ENCODE measurements at places on chromosomes 12 and 14.

DNA sequence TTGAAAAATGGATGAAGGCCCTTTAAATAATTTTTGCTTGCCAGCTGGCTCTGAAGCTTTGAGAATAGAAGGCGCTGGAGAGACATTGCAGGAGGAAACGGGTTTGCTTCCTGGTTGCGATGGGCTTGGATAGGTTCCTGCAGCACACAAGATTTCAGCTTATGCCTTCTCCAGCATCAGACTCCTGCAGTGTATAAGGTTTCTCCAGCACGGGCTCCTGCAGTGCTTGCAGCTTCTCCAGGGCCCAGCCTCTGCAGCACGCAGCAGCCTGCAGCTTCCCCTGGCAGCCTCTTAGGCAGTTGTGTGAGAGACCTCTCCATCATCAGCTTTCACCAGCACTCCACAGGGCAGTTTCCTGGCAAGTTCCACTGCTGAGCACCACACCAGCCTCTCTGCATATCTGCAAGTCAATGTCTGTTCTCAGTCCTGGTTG is 78.7 kb upstream of the ZDHHC17 start:
- no peak for DNase-seq

GRCh38 chr12:114974333-114974732 is 290.4 kb upstream of the TBX3 start:
- no peak for DNase-seq

DNA sequence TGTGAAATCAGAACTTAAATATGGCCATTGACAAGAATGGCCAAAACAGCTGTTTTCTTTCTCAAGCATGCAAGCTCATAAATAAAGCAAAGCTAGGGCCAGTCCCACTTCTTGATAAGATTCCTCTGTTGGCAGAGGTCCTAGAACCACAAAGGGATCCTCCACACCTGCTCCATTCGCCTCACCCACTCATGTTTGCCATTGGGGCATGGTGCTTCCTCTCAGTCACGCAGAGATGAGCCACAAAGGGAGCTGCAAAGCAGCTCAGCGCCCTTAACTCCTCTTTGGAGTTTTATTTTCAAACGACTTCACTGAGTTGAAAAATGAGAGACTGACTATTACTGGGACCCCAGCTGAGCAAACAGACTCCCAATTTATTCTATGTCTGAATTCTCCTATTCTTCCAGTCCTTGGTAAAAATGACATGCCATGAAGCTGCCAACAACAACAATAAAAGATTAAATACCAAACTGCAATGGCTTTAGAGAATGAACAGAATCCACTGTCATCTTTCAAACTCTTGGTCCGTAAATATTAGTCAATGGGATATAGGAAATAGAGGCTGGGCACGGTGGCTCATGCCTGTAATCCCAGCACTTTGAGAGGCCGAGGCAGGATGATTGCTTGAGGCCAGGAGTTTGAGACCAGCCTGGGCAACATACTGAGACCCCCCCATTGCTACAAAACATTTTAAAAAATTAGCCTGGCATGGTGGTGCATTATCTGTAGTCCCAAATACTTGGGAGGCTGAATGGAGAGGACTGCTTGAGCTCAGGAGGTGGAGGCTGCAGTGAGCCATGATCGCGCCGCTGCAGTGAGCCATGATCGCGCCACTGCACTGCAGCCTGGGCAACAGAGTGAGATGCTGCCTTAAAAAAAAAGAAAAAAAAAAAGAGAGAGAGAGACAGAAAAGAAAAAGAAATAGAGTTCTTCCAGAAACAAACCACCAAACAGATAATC is 16.4 kb downstream of the MANSC1 start:
- DNase-seq, result peak; percentile 52

DNA sequence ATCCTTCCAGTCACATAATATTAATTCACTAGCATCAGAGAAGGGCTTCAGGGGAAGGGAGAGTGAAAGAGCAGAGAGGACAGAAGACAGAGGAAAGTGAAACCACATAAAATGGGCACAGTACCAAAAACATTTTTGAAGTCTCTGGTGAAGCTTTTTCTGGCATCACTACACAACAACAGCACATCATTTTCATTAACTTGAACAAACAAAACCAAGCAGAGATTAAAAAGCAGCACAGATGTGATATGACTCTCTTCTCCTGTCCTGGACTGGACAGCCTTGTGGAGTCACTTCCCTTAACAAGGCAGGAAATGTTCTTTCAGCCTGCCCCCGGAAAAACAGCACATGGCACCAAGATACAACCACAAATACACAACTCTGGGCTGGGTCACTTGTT is 112.0 kb downstream of the TSPAN8 start:
- no peak for DNase-seq

DNA sequence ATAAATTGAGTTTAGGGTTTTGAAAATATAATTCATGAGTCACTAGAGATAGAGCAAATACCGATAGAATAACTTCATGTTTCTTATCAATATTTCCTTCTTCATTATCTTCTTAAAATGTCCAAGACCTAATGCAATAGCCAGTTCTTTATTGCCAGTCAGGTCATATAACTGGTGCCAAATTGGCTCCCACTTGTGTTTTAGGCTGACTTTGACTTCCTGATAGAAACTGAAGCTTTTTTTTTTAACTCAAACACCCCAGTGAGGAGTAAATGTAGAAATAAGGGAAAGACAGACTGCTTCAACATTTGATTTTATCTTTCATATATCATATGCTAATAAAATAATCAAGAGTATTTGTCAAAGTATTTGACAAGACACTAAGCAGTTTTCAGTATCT is 80.7 kb downstream of the ARMH4 start:
- no peak for DNase-seq

- no peak for DNase-seq
Observed at GRCh38 chr12:42053456-42053855, 91.2 kb downstream of the GXYLT1 start.

DNA sequence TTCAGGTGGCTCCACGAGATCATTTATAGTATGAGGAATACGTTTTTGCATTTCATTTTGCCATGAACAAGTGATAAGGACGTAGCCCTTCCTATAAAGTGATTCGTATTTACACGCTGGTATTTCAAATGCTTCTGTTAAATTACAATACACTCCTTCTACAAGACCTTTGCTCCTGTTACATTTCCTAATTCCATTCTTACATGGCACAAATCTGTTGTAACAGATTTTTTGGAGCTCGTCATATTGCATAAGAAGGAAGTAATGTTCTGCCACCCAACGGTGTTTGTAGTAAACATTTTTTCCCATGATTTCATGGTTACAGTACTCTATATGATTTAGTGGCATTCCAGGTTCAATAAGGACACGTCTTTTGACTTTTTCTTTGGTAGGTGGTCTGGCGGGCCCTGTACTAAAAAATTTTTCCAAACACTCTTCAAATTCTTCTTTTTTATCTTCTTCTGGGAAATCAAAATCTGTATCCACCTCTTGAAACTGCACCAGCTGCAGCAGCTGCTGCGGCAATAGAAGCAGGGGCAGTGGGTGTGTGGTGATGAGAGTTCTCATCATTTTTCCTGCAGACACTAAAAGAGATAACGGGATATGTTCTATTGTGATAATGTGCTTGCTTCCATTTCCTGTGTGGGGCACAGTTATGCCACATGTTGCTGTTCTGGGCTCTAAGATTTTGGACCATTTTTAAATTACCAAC is 4.2 kb downstream of the RNASE9 start:
- no peak for DNase-seq

DNA sequence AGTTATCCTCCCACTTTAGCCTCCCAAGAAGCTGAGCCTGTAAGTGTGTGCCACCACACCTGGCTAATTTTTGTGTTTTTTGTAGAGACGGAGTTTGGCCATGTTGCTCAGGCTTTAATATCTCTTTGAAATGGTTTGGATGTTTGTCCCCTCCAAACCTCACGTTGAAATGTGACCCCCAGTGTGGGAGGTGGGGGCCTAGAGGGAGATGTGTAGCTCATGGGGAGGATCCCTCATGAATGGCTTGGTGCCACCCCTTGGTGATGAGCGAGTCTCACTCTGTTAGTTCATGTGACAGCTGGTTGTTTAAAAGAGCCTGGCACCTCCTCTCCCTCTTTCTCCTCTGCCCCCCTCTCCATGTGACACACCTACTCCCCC is 23.6 kb upstream of the TTC7B start:
- no peak for DNase-seq

GRCh38 chr12:120474616-120474960 is 5.0 kb upstream of the SRSF9 start:
- DNase-seq, result peak; percentile 79

DNA sequence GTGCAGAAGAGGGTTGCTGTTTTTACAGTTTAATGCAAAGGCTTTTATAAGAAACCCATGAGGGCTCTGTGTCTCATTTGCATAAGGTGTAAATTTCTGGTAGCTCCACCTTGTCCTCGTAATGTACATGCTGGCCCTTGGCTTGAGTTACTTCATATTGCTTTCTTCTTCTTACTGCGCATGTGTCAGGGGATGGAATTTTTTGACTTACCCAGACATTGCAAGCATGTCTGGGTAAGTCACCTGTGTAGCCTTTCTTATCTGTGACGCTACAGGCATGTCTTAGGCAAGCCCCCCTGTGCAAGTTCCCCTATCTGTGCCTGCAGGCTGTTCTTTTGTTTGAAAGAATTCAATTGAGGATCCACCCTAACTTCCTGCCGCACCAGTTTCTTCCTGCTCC is 274.2 kb downstream of the ETNK1 start:
- no peak for DNase-seq

- DNase-seq, result peak; percentile 46
Observed at GRCh38 chr14:32224737-32225377, 21.8 kb upstream of the RNU6-8 start.

DNA sequence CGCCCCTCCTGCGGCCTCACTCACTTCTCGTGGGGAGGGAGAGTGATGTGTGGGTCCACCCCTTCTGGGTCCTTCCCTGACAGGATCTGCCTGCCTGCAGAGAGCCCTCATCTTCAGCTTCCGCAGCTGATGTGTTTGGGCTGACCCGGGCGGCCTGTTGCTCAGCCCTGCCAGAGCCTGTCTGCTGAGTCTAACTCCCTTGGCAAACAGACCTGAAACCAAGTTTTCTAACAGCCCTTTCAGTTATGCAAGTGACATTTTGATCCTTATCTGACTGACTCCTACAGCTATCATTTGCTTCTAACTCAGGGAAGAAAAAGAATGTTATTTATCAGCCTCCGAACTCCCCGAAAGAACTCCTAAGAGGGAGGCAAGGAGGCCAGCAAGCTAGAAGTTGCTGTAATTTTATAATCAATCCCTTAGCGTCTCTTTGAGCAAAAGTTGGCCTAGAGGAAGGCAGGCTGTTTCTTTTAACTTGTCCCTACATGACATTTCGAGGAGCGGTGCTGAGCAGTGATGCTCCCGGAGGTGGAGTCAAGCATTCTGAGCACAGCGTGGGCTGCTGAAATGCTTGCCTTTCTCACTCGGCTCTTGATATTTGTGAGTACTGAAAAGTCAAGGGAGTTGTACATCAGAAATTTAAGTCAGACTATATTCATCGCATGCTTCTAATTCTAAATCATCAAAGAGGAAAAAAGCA is 31.5 kb upstream of the CACNA2D4 start:
- no peak for DNase-seq

DNA sequence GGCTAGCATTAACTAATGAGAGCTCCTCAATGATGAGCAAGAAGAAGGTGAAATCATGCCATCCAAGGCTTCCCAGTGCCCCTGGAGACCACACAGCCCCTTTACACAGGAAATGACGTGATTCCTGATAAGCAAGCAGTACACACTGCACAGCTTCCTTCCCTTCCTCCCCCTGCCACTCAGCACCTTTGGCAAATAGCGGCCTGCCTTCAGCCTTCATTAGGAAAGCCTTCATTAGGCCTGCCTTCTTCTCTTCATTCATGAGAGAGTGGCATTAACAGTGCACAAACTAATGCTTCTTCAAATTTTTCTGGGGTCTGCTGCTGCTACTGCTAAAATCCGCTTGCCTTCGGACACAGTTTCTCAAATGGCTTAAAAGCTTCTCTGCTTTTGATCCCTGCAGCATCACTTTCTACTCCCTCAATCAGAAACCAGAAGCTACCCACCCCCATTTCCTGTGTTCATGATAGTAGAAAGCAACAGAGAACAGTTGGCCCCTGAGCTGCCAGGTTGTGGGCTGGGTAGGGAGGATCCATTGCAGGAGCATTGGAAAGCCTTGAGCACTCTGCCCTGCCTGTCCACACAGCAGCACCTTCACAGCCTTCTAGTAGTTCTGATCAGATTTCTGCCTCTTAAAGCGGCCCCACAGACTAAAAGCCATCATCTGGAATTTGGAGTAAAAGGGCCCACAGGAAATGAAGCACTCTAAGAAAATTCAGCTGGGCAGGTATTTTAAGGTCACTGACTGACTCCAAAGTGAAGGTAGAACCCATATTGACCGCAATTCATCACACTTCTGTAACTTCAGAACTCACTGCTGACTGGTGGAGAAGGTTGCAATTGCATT is 103.8 kb upstream of the ETV6 start:
- DNase-seq, result no peak

GRCh38 chr14:71947947-71948500 is 15.8 kb downstream of the RGS6 start:
- no peak for DNase-seq

GRCh38 chr14:26636561-26636960 is 38.7 kb upstream of the NOVA1 start:
- no peak for DNase-seq

DNA sequence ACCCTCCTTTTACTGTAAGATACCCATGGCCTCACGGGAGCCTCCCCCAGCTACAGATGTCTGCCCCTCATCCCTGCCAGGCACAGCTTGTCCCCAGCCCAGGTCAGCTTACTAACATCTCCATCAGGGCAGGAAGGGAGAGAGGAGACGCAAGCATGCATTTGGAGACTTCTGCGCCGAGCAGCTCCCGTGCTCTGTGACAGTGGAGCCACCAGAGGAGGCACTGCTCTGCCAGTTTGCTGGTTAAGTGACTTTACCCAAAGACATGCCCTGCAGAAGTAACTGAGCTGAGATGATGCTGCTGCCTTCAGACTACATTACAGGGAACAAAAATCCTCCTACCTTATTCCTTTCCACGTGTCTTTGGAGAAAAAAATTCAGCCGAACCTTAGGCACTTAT is 133.4 kb downstream of the ESRRB start:
- DNase-seq, result no peak

- no peak for DNase-seq
Observed at GRCh38 chr12:57491393-57492280, 3.8 kb downstream of the MARS1 start.

- no peak for DNase-seq
Observed at GRCh38 chr14:106822905-106823304, 1296.5 kb downstream of the TMEM121 start.

GRCh38 chr14:74126315-74127013 is 41.7 kb downstream of the LIN52 start:
- DNase-seq, result no peak

DNA sequence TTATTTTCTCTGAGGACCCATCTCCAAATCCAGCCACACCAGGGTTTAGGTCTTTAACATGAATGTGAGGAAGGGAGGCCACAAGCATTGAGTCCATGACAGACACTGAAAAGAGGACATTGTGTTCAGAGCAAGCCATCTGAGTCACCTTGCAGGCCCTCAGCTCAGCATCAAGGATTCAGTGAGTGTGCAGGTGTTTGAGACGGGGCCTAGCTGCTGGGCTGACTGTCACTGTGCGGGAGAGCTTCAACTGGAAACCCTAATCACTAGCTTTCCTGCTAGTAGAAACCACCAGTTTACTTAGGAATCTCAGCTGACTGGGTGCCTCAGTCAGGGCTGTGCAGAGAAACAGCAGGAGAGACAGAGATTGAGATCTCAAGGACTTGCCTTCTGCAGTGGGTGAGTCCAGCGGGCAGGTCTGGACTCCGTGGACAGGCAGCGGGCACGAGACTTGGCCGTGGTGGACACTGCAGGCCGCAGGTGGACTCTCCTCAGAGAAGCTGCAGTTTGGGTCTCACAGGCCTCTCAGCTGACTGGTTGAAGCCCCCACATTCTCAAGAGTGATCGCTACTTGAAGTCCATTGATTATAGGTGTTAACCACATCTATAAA is 86.1 kb upstream of the DYNC1H1 start:
- DNase-seq, result no peak

- DNase-seq, result peak; percentile 31
Observed at GRCh38 chr12:46661110-46661845, 164.5 kb downstream of the SLC38A4 start.

Data from hepatic stellate cell (primary cell).